ENCODE measurements at places on chromosomes 7 and 10. TPM values are rescaled to one million over a fixed set of nuclear protein-coding genes. Genes with fewer than 3 reads are reported as not detected.

DNA sequence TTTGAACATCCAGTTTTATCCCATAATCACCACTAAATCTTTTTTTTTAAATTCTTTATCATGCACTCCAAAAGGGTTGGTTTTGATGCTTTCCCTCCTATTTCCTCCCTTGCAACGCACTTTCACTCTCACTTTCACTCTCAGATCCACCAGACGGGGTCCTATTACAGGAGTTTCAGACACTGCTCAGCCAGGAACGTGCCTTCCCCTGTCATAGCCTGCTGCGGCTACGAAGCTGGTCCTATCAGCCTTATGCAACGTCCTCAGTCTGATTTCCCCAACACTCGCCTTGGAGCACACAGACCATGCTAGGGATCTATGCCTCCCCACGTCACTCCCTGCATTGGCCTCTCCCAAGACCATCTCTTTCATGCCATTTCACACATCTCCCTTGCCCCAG, 23.4 kb downstream of the ZPBP start:
- no peaks in the 10 kb centered on the region for H3K27me3 ChIP-seq
- peak; percentile 24 for DNase-seq
- no peaks in the 10 kb centered on the region for H3K36me3 ChIP-seq
- no peak overlapping the region for H3K27ac ChIP-seq
- H3K4me3 ChIP-seq, result peak overlapping the region; percentile 32

- H3K27me3 ChIP-seq, result no peaks in the 10 kb centered on the region
- H3K27ac ChIP-seq, result no peak overlapping the region
- H3K36me3 ChIP-seq, result no peaks in the 10 kb centered on the region
- H3K4me1 ChIP-seq, result no peaks in the 10 kb centered on the region
These were observed 312.5 kb downstream of the SUGCT start for GRCh38 chr7:40447345-40447744.

Gene BMPER
- 12.2 TPM for total RNA-seq

Gene TMEM184A
- total RNA-seq, result under 0.01 TPM

Gene AEBP1
- total RNA-seq, result 133 TPM

GRCh38 chr10:65614956-65615565, 1310.8 kb upstream of the LRRTM3 start:
- peak; percentile 9 for DNase-seq
- no peak overlapping the region for H3K27ac ChIP-seq

Gene MAPK8
- total RNA-seq, result 24.4 TPM

- no peak for DNase-seq
- no peak overlapping the region for H3K27ac ChIP-seq
- H3K27me3 ChIP-seq, result no peaks in the 10 kb centered on the region
- peaks cover 24% of the 10 kb centered on the region for H3K4me1 ChIP-seq
- peaks cover 1% of the 10 kb centered on the region for H3K36me3 ChIP-seq
These were observed 36.4 kb downstream of the VCL start for GRCh38 chr10:74034301-74034700.

Gene TFEC
- total RNA-seq, result under 0.01 TPM

- H3K27ac ChIP-seq, result no peak overlapping the region
- no peaks in the 10 kb centered on the region for H3K27me3 ChIP-seq
- H3K36me3 ChIP-seq, result no peaks in the 10 kb centered on the region
- H3K4me1 ChIP-seq, result peaks cover 10% of the 10 kb centered on the region
- H3K4me3 ChIP-seq, result no peak overlapping the region
- DNase-seq, result peak; percentile 45
These were observed 99.2 kb downstream of the GRK5 start for GRCh38 chr10:119306514-119306951.

DNA sequence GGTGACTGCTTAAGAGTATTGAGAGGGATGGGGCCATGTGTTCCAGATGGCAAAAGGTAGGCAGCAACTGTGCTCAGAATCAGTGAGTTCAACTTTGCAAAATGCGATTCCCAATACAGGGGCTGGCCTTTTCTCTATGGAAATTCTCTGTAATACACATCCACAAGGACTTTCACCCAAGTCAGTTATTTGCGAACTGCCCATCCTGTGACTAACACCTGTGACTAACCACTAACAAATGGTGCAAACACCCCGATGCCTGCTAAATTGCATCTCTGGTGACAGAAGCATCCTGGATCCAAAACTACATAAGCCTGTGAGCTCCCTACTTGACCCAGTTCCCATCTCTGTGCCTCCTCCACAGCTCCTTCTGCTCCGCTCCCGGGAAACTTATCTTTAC, 9.0 kb upstream of the CUZD1 start:
- H3K27ac ChIP-seq, result peak overlapping the region; percentile 75
- DNase-seq, result peak; percentile 89
- no peak overlapping the region for H3K4me3 ChIP-seq
- H3K36me3 ChIP-seq, result no peaks in the 10 kb centered on the region
- peaks cover 38% of the 10 kb centered on the region for H3K4me1 ChIP-seq
- no peaks in the 10 kb centered on the region for H3K27me3 ChIP-seq

Gene AMZ1
- total RNA-seq, result 0.33 TPM

DNA sequence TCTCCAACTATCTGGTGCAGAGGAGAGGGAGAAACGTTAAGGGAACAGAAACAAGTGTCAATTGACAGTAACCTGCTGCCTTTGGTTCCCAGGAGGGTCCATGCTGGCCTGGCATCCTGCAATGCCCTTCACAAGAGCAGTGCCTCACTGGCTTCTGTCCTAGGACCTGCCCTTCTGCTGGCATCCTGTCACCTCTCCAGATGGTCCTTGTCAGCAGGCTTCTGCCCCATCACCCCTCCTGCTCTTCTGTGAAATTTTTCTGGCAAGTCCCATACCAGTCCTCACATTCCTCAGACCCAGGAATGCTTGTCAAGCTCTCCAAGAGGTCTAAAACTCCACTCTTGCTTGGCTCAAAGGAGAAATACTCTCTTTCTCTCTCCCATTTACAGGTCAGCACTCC, 34.2 kb downstream of the C10orf67 start:
- H3K4me3 ChIP-seq, result no peak overlapping the region
- H3K27ac ChIP-seq, result no peak overlapping the region
- DNase-seq, result no peak
- no peaks in the 10 kb centered on the region for H3K4me1 ChIP-seq
- H3K36me3 ChIP-seq, result no peaks in the 10 kb centered on the region

Gene ANXA8
- not detected for total RNA-seq

DNA sequence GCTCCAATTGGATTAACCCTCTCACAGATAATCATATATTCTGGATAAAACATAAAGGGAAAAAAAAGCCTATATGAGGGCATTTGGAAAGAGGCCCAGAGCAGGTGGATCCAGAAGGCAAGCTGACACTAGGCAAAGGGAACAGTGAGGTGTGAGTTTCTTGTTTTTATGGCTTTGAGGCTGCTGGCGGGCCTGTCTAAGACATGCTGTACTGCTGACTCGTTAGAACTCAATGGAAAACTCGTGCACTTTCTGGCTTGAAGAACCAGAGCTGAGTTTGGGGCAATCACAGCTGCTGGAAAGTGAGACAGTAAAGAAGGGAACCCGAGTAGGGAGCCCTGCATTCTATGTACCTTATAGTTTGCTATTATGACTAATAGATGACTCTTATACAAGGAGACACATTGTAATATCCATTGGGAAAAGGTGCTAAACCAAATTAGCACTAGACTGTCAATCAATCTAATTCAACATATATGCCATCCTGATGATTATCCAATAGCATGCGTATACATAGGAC, 637.1 kb downstream of the GATA3 start:
- no peaks in the 10 kb centered on the region for H3K4me1 ChIP-seq
- no peak overlapping the region for H3K27ac ChIP-seq
- H3K4me3 ChIP-seq, result no peak overlapping the region
- H3K36me3 ChIP-seq, result no peaks in the 10 kb centered on the region
- no peaks in the 10 kb centered on the region for H3K27me3 ChIP-seq
- no peak for DNase-seq
